ENCODE measurements at places on chromosomes 5 and 9. TPM values are rescaled to one million over a fixed set of nuclear protein-coding genes. Genes with fewer than 3 reads are reported as not detected.

- H3K36me3 ChIP-seq: no peaks in the 10 kb centered on the region
- H3K4me3 ChIP-seq: no peak overlapping the region
- no peaks in the 10 kb centered on the region for H3K4me1 ChIP-seq
- H3K27me3 ChIP-seq: no peaks in the 10 kb centered on the region
- H3K27ac ChIP-seq: no peak overlapping the region
- no peak for DNase-seq
Observed at GRCh38 chr9:70988551-70988950, 132.9 kb downstream of the TRPM3 start.

DNA sequence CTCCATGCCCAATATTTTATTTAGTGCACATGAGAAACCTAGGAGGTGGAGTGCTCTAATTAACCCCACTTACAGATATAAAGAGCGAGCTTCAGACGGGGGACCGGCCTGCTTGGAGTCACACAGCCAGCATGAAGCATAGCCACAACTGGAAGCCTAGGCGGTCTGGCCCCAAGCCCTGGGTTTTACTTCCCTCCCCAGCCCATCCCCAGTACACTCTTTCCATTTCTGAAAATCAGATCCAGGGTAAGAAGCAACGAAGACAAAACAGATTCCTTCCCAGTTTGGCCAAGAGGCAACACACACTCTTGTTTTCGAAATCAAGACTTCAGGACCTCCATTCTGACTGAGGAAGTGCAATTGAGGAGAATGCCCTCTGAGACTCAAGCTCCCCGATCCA lies 27.1 kb downstream of the KCNMB1 start:
- DNase-seq: no peak
- no peaks in the 10 kb centered on the region for H3K36me3 ChIP-seq
- H3K27ac ChIP-seq: no peak overlapping the region
- peaks cover 14% of the 10 kb centered on the region for H3K27me3 ChIP-seq

PCDHA9 gene
- 3.8 TPM for total RNA-seq

GRCh38 chr5:61352180-61352579 lies 20.1 kb downstream of the ZSWIM6 start:
- no peak overlapping the region for H3K27ac ChIP-seq
- no peak for DNase-seq
- H3K27me3 ChIP-seq: no peaks in the 10 kb centered on the region
- no peaks in the 10 kb centered on the region for H3K36me3 ChIP-seq

DNA sequence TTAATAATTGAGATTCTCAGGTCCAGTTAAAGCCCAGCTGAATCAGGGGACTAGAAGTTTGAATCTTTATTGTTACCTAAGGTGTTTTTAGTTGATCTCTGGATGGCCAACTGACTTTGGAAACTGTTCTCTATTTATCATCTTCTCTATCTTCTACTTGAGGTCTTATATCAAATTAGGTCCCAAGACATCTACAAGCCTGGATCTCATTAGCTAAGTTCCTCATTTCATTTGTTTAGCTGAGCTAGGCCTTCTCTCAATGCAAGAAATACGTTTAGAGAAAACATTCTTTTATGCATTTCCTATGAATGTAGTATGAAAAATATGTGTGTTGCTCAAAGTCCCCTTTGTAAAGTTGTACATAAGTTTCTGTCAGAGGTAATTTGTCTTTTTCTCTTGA lies 196.6 kb downstream of the PTTG1 start:
- no peaks in the 10 kb centered on the region for H3K36me3 ChIP-seq
- no peak for DNase-seq
- H3K27me3 ChIP-seq: peaks cover 6% of the 10 kb centered on the region
- H3K27ac ChIP-seq: no peak overlapping the region
- no peak overlapping the region for H3K4me3 ChIP-seq
- peaks cover 3% of the 10 kb centered on the region for H3K4me1 ChIP-seq

GABRA1 gene
- total RNA-seq: not detected

TLR4 gene
- not detected for total RNA-seq

SPAG8 gene
- total RNA-seq: 3.2 TPM

GRCh38 chr5:177605078-177605477 lies 5.1 kb downstream of the B4GALT7 start:
- H3K27ac ChIP-seq: no peak overlapping the region
- H3K4me1 ChIP-seq: peaks cover 12% of the 10 kb centered on the region
- H3K27me3 ChIP-seq: no peaks in the 10 kb centered on the region
- H3K36me3 ChIP-seq: peaks cover 2% of the 10 kb centered on the region
- DNase-seq: no peak
- no peak overlapping the region for H3K4me3 ChIP-seq

BARHL1 gene
- not detected for total RNA-seq

DNA sequence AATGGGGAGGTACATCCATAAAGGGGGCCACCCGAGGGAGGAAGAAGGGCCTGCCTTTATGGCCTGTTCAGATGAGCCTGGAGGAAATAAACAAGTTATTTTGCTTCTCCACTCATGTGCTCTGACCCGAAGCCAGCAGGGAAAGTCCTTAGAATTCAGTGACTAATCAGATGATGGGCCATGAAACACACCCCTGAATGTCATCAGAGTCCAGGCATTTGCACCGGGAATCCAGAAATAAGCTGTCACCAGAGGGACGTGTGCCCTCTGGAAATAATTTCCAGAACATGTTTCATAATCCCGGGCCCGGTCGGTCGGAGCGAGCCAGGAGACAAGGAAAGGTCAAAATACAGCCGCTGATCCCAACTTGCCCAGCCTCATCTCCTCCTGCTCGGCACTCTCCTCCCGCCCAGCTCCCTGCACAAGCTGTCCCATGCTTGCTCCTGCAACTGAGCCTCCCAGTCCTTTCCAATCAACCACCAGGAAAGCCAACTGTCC lies 73.6 kb upstream of the ZNF622 start:
- H3K4me1 ChIP-seq: peaks cover 9% of the 10 kb centered on the region
- no peaks in the 10 kb centered on the region for H3K36me3 ChIP-seq
- no peak overlapping the region for H3K27ac ChIP-seq
- no peak overlapping the region for H3K4me3 ChIP-seq
- DNase-seq: no peak
- H3K27me3 ChIP-seq: peaks cover 78% of the 10 kb centered on the region
